ENCODE measurements at places on chromosomes 7 and 10.
A peak's percentile ranks its signal among the peaks of the same experiment; 100 is the strongest.

DNA sequence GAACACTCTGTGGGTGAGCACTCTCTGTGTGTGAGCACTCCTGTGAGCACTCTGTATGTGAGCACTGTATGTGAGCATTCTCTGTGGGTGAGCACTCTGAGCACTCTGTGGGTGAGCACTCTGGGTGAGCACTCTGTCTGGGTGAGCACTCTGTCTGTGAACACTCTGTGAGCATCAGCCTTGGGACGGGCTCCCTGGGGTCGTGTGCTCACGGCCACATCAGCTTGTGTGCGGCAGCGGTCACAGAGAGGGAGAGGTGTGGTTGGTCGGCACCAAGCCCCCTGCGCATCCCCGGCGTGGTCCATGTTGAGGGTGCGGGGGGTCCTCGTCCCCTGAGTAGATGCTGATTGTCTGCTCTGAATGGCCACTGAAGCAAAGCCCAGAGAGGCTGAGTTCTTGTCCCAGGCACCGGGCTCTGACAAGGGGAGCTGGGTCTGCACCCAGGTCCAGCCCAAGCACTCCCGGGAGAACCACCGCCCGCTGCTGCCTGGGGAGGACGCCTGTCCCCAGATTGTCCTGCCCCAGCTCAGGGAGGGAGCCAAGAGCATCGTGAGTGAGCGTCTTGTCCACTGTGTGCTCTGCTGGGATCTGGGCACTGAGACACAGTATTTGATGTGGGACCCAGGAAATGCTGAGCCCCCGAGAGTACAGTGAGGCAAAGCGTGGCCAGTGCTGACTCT lies 143.7 kb downstream of the DNAJB6 start:
- DNase-seq: no peak

GRCh38 chr10:78176320-78177317 lies 143.0 kb downstream of the RPS24 start:
- no peak for DNase-seq

- no peak for DNase-seq
Observed at GRCh38 chr10:125689955-125690569, 7.1 kb upstream of the TEX36 start.

DNA sequence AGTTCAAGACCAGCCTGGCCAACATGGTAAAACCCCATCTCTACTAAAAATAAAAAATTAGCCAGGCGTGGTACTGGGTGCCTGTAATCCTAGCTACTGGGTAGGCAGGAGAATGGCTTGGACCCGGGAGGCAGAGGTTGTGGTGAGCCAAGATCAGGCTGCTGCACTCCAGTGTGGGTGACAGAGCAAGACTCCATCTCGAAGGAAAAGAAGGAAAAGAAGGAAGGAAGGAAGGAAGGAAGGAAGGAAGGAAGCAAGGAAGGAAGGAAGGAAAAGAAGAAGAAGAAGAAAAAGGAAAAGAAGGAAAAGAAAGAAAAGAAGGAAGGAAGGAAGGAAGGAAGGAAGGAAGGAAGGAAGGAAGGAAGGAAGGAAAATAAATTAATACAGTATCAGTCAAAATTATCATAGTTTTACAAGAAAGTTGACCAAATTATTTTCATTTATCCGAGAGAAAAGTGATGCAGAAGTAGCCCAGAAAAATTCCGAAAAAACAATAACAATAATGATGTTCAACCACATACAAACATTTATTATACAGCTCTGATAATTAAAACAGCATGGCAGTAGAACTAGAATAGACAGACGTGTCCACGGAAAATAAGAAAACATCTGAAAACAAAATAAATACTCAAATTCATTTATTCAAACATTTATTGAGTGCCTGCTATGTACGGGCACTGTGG lies 292.4 kb upstream of the MKLN1 start:
- DNase-seq: no peak

- DNase-seq: peak; percentile 49
Observed at GRCh38 chr7:142720986-142721385, 28.3 kb upstream of the PRSS1 start.

- DNase-seq: no peak
Observed at GRCh38 chr7:24982917-24983316, 2.9 kb upstream of the OSBPL3 start.

DNA sequence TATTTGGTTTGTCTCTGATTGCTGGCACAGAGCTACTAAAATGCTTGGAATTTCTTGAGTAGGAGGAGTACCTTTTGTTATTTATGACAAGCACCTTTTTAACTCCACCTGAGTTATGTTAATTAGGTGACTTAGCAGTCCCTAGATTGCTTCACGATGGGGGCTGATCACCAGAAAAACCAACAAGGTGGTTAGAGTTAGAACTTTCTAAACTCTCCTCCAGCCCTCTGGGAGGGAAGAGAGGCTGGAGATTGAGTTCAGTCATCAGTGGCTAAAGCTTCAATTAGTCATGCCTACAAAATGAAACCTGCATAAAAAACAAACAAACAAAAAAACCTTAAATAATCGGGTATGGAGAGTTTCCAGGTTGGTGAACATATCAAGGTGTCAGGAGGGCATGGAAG lies 23.6 kb upstream of the ING3 start:
- no peak for DNase-seq

DNA sequence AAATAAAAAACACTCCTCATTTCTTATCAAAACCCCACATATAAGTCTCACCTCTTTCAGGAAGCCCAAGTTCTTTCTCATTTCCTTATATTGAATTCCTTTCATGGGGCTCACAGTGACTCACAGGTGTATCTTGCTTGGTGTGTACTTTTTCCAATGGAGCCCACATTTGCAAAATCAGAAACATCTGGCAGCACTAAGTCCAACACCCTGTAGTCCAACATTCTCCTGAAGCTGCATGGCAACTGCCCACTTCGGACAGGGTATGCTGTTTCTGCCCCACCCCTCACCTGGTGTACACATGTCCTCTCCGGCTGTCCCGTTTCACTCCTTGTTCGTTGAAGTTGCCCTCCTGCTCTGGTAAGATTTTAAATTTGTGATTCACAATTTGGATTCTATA lies 544.1 kb downstream of the SORCS3 start:
- no peak for DNase-seq

DNA sequence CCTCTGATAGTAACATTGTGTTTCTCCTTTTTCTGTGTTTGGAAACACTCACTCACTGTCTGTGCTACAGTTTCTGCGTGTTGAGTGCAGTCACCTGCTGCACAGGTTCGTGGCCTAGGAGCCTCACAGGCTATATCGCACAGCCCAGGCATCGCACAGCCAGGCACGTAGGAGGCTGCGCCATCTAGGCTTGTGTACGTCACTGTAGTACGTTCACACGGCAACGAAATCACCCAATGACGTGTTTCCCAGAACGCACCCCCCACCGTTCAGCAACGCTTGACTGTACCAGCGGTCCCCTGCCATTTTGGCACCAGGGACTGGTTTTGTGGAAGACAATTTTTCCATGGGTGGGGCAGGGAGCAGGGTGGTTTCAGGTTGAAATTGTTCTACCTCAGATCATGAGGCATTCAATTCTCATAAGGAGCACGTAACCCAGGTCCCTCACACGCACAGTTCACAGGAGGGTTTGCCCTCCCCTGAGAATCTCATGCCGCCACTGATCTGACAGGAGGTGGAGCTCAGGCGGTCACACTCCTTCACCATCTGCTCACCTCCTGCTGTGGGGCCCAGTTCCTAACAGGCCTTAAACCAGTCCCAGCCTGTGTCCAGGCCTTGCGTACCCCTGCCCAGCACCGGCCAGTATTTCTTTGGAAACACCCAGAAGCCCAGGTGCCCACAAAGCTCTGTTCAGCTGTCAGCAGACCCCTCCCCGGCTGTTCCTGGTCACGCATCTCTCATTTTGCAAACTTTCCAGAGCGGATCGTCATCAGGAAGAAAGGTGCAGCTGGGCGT lies 23.2 kb upstream of the PRKAR1B start:
- no peak for DNase-seq

GRCh38 chr10:82609845-82610244 lies 734.9 kb downstream of the NRG3 start:
- no peak for DNase-seq

- DNase-seq: no peak
Observed at GRCh38 chr10:62650411-62650810, 154.1 kb upstream of the ADO start.

DNA sequence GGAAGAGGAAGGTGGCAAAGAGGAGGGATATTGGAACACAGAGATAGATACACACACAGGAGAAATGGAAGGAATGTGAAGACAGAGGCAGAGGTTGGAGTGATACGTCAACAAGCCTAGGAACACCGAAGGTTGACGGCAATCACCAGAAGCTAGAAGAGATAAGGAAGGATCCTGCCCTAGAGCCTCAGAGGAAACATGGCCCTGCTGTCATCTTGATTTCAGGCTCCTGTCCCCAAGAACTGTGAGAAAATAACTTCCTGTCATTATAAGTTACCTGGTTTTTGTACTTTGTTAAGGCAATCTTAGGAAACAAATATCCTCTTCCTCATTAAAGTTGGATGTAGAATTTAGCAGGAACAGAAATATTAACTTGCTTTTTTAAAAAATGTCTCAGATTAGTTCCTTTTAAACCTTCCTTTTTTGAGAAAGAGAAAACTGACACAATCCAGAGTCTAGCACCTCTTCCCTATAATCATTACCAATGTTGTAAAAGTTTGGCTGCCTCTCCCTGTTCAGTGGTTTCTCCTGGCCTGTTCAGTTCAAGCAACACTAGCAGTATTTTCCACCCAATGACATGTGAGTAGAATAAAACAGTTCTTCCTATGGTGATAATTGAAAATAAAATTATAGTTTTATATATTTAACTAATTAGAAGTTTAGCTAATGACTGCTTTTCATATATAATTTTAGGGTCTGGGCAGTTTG lies 28.8 kb upstream of the GNAI1 start:
- peak; percentile 33 for DNase-seq

DNA sequence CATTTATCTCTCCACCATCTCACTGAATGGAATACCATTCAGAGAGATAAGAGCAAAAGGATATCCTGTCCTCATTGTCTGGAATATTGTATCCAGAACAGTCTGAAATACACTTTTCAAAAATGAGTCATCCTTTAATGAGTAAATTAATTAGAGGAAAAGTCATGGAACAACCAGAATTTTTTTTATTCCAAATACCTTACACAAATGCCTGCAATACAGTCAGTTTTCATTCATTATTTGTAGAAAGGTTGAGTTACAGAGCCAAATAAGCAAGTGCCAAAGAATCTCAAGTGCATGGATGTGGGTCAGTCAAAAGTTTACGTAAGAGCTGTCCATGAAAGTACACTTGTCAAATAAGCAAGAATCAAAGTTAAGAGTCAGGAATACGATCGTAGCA lies 482.6 kb downstream of the IPMK start:
- no peak for DNase-seq

DNA sequence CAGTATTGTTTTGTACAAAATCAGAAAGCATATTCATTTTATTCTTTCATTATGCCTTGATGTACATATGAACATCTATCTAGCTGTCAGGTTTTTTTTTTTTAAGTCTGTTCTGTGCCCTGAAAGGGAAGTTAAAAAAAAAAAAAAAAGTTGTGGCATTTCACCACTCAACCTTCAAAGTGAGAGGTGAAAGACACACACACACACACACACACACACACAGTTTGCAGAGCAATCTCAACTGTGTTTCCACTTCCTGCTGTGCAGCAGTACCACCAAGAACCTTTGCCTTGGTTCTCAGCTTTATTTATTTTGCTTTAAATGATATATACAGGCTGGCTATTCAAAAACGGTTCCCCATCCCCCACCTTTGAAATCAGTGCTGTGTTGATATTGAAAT lies 955.6 kb downstream of the GATA3 start:
- no peak for DNase-seq

- peak; percentile 60 for DNase-seq
Observed at GRCh38 chr10:95793401-95794045, 37.6 kb downstream of the ENTPD1 start.

DNA sequence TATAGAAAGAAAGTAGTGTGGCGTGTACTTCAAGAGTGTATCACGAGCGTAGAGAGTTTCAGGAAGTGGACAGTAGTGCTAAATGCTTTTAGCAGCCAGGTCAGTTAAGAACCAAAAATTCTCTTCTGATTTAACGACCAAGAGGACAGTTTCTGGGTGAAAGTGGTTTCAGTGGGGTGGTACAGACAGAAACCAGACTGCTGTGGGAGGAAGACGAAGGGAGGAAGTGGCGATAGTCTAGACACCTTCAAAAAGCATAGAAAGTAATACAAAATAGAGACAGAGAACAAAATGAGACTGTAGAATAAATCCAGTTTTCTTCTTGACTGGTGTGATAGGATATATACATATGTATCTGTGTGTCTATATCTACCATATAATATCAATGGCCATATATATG lies 93.5 kb downstream of the MBL2 start:
- DNase-seq: no peak

DNA sequence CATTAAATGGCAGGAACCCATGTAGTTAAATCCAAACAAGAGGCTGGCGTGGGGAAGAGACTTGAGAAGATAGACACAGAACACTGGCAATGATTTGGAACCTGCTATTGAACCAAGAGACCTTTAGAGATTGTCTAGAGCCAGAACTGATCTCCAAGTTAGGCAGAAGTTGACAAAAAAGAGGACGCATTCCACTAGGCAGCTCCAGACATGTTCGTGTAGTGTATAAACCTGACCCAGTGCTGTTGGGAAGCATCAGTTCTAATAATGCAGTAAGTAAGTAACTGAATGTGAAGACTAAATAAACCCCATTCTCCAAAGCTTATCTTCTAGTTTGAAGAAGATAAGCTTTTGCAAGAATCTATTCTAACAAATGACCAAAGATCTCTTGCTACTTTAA lies 50.8 kb downstream of the AP3M1 start:
- DNase-seq: no peak

- DNase-seq: no peak
Observed at GRCh38 chr10:70350501-70350900, 31.9 kb downstream of the LRRC20 start.

DNA sequence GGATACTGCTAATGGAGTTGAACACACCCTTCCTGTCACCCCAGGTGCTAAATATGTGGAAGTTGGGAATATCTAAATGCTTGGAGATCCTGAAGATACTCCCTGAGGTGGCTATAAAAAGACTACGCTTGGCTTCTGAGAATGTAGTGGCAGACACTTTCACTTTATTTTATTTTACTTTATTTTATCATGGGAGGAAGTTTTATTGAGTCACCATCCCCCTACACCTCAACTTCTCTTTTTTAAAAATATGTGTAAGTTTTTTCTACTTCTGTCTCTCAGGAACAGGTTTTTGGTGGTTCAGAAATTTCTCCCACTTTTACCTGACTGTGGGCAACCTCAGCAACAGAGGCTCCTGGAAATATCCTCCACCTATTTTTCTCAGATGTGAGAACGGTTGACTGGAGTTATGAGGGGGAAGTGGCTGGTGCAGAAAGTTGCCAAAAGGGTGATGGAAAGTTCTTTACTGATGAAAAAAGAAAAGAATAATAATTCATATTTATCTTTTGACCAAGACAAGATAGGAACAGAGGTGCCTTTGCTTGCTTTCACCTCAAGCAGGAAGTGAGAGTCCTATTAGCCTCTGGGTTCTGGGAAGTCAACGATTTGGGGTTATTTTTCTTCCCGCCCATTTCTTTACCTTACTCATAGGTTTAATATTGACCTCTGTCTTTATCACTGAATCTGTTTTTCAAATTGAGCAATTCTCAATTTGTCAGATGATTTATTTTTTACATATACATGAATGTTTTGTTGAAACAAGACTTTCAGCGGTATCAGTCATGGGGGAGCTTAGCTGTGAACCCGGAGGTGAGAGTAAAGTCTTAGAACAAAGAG lies 103.6 kb downstream of the AHR start:
- no peak for DNase-seq

All from GDM1 (cell line).